ENCODE measurements at places on chromosomes 2 and 18. TPM values are rescaled to one million over a fixed set of nuclear protein-coding genes. Genes with fewer than 3 reads are reported as not detected.

- DNase-seq = no peak
These were observed 120.2 kb downstream of the INHBB start for GRCh38 chr2:120465989-120466703.

Gene FIGN
- not detected for total RNA-seq

DNA sequence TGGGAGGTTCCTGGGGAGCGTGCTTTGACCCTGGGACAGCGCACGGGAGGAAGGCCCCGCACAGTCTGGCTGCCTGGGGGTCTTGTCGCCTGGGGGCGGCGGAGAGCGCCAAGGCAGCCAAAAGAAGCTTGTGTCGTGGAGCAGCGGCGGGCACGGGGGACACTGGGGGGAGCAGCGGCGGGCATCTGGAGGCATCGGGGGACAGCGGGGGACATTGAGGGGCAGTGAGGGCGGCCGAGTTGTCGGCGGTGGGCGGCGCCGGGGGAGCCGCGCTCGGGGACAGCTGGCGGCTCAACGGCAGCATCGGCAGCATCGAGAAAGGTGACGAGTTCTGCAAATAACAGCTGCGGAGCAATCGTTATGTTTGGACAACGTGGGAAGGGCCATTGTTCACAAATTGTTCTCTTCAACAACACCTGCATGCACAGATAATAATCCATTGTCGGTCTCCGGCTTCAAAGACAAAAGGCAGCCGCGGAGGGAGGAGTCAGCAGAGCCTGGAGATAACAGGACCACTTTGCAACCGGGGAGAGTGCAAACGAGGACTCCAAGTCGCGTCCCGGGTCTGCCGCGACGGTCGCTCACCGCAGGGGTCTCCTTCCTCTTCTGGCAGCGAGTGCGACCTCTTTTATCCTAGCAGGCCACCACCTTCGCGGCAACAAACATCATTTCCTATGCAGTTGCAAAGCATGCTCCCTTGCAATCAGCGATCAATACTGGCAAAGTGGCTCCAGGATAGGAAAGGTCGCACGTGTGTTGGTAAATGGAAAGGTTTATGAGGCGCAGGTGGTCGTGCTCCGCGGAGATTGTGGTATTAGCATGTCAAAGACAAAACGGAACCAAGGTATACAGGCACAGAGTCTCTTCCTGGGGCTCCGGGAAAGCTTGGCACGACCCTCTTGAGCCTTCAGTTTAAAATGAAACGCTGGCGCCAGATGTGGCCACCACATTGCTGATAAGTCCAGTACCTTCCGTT lies 132.3 kb upstream of the DLX2 start:
- DNase-seq = peak; percentile 10

DNA sequence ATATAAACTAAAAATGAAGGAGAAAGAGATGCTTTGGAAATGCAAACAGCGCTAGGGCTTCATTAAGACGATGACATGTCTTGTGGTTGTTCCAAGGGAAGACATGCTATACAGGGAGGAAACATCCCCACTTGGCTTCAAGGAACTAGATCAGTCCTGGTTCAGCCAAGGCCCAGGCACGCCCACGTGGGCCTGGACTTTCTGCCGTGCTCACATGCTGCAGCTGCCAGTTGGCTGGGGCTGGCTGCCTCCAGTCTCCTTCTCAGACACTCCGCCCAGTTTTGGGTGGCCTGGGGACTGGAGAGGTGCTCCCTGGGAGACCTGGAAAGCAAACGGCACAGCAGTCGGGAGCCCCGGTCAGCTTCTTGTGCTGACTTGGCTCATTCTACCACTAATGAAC lies 109.6 kb downstream of the GLI2 start:
- DNase-seq = no peak

- DNase-seq = no peak
These were observed 69.3 kb upstream of the BZW1 start for GRCh38 chr2:200742426-200742825.

DNA sequence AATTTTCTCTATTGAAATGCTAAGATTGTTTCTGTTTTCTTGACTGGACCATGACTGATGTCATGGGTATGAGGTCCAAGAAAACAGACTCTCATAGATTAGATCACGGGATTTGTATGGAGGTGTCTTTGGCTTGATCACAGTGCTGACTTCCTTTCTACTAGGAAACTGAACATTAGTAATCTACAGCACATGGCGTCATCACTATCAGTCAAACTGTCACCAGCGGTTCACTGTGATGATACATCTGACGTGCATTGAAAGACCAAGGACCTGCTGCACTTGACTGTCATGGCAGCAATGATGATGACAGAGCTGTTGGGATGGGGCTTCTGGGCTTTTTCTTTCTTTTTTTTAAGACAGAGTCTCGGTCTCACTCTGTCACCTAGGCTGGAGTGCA lies 28.2 kb upstream of the IMPA2 start:
- no peak for DNase-seq

GRCh38 chr2:225317186-225317585 lies 82.3 kb upstream of the NYAP2 start:
- no peak for DNase-seq

DNA sequence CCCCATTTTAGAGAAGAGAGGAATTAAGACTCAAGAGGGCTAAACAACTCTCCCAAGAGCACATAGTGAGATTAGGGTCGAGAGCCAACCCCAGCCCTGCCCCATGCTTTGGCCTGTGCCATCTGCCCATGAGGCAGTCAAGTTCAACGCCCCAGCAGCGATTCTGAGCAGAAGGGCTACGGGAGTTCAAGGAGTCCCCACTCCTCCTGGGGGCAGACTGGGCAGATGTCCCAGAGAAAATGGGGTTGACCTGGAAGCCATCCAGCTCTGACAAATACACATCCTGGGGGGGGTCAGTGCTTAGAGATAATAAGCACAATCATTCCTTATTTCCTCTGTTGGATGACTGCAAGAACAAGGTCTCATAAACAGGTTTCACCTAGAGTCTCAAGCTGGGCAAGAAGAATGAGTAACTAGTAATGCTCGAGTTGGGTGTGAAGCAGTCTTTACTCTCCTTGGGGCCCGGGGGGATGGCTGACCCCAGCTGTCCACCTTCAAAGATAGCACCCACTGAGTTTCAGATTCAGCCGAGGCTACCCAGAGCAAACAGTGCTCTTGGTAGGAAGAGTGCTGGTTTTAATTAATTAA lies 716.4 kb downstream of the RNF144A start:
- no peak for DNase-seq

- DNase-seq = no peak
These were observed 308.3 kb downstream of the TSN start for GRCh38 chr2:122063716-122064115.

DNA sequence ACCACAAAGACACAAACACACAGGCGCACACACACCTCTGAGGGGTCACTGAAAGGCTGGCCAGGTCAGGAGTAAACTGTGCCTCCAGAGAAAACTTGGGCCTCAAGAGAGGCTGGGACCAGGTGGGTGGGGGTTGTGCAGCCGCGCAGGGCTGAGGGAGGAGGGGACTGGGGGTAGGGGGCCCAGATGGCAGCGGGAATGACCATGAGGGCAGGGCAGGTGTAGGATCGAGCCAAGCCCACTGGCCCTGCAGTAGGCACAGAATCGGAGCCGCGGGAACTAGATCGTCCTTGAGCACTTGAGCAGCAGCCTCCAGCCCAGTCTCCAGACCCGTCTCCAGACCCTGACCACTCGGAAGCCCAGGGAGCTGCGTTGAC lies 36.8 kb downstream of the ANKMY1 start:
- DNase-seq = no peak

DNA sequence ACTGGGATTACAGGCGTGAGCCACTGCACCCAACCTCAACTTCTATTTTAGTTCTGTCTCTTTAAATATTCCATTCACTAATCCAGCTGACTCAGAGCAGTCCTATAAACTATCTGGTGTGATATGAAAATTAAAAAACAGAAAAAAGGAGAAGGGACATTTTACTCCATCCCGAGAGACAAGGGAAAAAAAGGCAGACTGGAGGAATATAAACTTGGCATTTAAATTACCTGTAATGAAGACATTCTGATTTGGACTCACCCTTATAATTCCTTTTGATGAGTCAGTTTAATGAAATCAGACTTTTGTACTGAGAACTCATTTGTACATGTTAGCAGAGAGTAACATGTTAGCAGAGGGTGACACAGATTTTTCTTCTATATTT lies 74.8 kb upstream of the RIOK3 start:
- no peak for DNase-seq

Gene NLRC4
- not detected for total RNA-seq

- no peak for DNase-seq
These were observed 158.9 kb downstream of the COL6A3 start for GRCh38 chr2:237254911-237255578.

Gene POTEJ
- not detected for total RNA-seq
